H7 (cell line): ENCODE measurements at places on chromosomes 4 and X. TPM values are rescaled to one million over a fixed set of nuclear protein-coding genes. Genes with fewer than 3 reads are reported as not detected.

DNA sequence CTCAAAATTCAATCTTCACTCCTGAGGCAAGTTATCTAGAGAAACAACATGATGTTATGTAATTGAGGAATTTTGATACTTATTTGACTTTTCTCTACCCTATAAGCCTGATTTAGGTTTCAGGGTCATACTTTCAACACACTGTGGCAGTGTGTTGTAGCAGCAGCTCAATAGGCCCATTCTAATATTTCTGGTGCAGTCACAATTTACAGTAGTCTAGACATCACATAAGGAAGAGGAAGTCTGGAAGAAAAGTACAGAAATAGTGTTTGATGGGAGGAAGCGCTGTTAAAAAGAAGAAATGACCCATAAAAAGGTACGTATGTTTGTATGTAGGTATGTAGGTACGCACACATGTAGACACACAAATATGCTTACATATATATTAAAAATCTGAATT lies 194.3 kb downstream of the ARHGAP24 start:
- no peak for DNase-seq

- DNase-seq = no peak
These were observed 108.0 kb upstream of the USP38 start for GRCh38 chr4:143076723-143077122.

GRCh38 chrX:108584617-108585211 lies 145.1 kb downstream of the COL4A5 start:
- peak; percentile 46 for DNase-seq

DNA sequence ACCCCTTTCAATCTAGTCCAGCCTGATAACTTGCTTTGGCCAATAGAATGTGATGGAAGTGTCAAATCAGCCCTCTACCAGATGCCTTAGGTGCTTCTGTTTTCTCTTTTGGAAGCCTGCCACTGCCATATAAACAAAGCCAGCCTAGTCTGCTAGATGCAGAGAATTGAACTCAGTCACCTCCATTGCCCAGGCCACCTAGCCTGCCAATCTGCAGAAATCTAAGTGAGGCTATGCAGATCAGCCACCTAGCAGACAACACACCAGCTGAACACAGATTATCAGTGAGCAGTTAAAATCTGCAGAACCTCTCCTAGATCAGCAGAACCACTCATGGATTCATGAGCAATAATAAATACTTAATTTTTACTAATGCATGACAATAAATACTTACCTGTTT lies 1108.2 kb downstream of the PCDH18 start:
- no peak for DNase-seq

DNA sequence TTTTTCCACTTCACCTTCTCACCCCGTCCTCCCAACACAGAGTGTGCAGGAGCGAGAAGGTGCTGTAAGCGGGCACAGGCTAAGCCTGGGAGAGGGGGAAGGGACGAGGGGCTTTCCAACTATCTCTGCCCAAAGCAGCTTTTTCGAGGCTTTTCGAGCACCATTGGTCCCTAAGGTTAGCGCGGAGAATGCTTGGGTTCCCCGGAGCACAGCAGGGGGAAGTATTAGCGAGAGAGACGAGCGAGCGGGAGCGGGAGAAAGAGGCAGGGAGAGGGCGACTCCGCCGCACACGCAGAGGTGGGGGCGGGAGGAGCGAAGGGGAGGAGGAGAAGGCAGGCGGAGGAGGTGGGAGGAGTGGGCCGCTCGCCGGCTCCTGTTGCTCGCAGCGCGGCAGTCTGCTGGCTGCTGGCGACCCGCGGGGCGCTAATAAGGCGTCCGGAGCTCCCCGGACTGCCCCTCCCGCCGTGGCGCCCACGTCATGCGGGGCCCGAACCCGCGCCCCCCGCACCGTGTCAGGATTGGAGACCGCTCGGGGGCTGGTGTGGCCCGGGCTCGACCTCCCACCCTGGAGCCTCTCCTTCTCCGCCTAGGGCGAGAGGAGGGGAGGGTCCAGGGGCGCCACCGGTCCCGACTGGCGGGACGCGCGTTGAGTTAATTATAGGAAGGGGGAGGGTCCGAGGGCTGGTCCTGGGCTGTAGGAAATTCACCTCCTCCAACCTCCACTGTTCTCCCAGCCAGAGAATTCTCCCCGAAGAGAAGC lies at the start of gene ADAMTS3:
TSS of gene ADAMTS3 (minus strand) at position 263 of the 760 bp plus-strand sequence. CDS start 459 bp downstream, outside the sequence.
- DNase-seq = peak; percentile 90

DNA sequence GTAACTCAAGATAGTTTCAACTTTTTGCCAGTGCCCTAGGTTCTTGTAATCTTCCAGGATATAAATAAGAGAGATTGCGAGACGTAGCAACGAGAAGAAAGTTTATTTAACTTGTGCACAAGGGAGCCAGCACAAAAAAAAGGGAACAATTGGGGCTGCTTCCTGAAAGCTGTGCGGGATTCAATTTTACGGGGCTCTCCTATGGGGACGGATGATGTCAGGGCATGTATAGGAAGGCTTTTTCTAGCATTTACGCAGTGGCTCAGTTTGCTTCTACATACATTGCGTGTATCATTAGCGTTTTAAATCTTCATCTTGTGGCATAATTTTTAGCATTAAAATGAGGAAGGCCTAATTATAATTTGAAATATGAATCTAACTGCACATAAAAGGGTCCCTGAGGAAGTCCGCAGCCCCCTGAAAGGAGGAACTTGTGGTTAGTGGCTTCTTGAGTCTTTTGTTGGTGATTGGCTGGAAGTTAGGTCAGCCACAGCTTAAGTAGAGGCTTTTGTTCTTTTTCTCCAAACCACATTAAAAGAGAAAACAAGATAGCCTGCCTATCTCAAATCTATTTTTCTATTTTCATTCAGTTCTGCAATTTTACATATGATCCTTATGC lies 668.2 kb upstream of the NDST4 start:
- DNase-seq = no peak

DNA sequence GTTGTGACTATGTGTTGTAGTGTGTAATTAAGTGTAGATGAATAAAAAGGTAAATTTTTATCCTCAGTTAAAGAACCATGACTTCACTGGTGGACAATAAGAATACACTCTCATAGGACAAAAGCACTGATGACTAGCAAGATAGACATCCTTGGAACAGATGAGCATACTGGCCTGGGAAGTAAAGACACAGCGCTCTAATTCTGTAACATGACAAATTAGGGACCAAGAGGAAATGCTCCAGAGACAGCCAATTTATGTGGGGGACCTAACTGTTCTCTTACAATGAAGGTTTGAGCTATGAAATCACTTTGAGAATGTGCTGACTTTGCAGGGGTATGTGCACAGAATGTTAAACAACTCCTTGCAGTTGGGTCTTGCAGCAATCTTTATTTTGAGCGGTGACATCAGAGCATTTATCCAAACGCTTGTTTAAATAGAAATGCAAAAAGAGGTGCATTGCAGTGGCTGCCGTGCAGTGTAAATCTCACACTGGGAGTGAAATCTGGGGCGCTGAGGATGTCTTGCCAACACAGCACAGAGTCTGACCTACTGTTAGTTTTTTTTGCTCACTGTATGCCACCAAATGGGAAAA lies 109.3 kb downstream of the MAGEC2 start:
- no peak for DNase-seq

DNA sequence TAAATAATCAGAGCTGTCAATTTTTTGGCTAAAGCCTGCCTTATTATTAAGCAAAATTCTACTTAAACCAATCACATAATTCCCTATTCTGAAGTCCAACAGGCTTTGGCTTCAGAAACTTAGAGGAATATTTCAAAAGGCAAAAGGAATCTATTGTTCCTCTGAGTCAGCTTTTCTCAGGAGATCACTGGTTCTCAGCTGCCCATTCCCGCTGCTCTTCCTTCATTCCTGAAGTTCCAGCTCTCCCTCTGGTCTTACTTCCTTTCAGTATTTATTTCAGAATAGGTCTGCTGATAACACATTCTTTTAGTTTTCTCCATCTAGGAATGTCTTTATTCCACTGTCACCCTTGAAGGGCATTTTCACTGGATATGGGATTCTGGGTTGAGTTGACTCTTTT lies 133.7 kb downstream of the SOWAHB start:
- DNase-seq = no peak

The GUCY2F gene
- total RNA-seq = 0.03 and 0.22 TPM in 2 replicates
